Subcutaneous preadipocyte (primary cell): ENCODE measurements at places on chromosomes 4 and X. TPM values are rescaled to one million over a fixed set of nuclear protein-coding genes. Genes with fewer than 3 reads are reported as not detected.

Gene SPOCK3
- total RNA-seq, result not detected in 2 replicates

Gene NEUROG2
- not detected in 2 replicates for total RNA-seq

Gene BEX3
- total RNA-seq, result 120 and 159 TPM in 2 replicates

Gene PDGFC
- 22.4 and 70.4 TPM in 2 replicates for total RNA-seq

Gene CPLX1
- total RNA-seq, result not detected in 2 replicates

Gene FABP2
- total RNA-seq, result not detected in 2 replicates

Gene GRIA2
- total RNA-seq, result not detected in 2 replicates
